ENCODE measurements at places on chromosomes 7 and 10.

DNA sequence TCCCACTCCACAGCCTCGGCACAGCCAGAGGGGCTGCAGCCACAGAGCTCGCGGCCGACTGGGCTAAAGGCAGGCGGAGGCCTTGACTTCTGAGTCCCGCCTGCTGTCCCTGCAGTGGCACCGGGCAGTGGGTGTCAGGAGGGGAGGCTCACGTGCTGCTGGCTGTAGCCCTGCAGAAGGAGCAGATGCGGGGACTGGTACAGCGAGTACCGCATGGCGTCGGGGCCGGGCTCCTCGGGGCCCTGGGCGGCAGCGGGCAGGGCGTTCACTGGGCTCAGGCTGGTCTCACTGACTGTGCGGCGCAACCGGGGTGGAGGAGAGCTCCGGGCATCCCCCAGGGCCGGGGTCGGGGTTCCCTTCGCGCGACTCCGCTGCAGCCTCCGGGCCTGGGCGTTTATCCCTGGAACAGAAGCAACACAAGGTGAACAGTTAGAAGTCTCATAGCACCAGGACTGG, 25.6 kb downstream of the PAPOLB start:
- no peak for DNase-seq

GRCh38 chr7:5362466-5362865, 61.2 kb downstream of the TNRC18 start:
- DNase-seq: no peak

DNA sequence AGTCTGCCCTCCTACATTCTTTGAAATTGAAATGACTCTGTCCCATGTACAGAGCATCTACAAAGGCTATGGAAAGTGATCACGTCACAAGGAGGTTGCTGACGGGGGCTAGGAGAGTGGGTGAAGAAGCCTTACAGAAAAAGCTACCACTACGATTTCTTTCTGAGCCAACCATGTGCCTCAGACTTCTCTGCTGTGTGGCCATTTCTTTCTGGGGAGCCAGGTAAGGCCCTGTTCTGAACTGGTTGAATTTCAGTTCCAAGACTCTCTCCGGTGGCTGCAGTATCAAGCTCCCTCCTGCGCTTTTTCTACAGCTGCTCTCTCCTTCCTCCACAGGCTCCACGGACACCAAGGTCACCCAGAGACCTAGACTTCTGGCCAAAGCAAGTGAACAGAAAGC, 112.5 kb upstream of the PRSS1 start:
- DNase-seq: peak; percentile 52

DNA sequence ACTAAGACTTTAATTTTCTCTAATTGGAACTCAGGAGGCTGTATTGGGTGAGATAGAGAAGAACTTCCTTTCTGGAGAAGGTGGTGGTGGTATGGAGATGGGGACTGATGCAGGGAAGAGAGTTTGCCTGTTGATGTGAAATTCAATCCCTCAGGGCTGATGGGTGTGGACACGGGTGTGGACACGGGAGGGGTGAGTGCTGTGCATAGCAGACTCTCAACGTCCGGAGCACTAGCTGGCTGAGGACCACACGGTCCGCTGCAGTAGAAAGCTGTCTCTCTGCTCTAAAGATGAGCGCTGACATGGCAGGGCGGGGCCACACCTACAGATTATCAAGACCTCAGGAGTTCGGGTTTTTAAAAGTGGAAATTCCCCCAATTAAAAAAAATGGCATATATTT, 148.5 kb upstream of the PITRM1 start:
- no peak for DNase-seq

DNA sequence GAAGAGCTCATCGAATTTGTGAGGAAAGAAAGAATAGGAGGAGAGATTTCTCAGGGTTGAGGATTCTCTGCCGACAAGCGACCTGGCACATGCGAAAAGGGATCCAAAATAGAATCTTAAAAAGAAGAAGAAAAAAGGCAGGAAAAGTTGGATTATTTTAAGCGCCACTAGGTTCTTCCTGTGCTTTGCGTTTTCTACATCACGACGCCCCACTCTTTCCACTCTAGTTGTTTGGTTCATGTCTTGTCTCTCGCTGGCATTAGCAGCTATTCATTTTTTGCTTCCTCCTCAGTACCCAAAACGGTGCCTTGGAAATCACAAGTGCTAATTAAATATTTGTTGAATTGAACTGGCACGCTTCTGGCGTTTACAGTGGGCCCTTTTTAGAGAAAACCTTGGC, 674 bp upstream of the FRA10AC1 start:
- no peak for DNase-seq

DNA sequence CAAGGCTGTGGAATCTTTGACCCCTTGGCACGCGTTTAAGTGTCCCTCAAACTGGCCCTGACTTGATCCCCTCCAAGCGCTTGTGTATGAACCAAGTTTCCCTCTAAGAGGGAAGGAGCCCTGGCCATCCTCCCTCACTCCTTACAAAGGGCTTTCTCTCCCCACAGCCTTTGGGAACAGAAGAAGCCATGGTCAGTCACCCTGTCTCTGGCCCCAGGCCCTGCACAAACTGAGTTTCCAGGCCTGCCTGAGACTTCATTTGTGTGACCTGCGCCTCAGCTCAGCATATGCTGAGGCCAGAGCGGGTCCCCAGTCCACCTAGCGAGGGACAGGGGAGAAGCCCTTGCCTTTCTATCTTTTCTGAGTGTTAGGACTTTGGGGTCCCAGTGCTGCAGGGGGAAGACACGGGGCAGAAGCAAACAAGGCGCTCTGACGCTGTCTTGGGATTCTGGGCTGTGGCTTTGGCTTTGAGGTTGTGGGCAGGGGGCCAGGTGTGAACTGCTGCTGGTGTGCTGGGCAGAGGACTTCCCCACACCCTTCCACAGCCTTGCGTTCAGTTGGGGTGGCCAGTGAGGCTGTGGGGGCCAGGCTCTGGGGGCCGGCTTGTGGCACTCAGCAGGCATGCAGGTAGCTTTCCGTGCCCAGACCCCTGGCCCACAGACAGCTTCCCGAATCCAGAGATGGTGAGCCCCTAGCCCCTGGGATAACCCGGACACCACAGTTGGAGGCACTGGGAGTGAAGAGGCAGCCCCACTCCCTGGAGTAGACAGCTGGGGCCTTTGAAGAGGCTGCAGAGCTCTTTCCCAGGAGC, 1.5 kb downstream of the RET start:
- DNase-seq: no peak

DNA sequence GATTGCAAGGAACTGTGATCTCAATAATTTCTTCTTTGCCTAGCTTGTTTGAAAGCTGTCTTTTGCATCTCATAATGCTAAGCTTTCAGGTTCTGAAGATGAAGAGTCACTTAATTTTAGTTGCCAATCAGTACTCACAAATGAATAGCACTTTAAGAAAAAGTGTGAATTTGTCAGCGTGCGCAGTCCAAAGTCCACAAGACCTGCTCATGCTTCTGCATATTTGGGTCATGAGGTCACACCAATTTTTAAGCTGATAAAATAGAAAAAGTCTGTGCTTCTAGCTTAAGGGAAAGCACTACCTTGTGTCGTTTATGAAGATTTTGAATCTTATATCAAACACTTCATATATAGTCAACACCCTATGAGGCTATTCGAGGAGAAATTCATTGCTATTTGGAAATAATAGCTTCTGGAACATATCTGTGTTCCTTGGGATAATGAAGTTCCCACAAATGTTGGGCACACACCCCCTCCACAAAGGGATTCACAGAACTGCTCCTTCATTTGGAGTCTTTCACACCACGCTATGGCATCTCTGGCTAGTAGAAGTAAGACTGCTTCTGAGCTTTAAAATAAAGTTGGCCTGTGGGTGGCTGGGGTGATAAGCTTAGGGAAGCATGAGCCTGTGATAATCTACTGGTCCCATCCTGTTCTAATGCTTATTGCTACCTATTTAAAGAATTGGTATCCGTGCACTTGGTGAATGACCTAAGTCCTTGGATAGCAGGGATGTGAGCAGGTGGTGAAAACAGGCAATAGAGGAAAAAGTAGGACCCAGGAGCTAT, 33.3 kb downstream of the A1CF start:
- no peak for DNase-seq

DNA sequence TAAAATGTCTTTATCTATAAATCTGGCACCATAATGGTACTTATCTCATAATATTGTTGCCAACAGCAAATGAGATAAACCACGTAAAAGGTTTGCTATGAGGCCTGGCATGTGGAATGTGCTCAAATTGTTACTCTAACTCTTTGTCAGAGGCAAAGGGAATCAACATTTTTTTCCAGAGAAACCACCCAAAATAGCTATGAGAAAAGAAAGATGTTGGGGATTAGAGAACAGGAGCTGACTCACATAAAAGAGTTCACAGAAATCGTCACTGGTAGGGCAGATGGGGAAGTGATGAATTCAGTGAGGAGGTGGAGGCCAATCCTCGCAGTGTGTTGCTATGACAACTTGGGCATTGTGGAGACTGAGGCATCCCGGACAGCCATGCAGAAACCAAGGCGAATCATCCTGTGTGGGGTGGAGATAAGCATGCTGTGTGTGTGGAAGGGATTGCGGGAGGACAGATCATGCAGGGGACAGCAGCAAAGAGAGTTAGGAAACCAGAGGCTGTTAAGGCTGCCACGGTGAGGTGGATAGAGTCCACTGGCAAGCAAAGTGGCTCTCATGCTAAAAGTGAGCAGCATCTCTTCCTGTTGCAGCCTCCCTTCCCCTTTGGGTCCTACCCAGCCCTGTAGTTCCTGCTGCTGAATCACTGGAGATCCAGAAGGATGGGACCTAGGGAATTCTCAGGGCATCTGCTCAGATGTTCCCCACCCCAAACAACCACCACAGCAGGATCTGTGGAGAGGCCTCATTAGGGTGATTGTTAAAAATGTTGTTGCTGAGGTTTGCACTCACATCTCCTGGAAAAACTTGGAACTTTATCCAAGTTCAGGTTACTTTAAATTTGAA, 103.9 kb downstream of the CUBN start:
- DNase-seq: peak; percentile 83

GRCh38 chr10:32963096-32963495, 5.1 kb upstream of the ITGB1 start:
- DNase-seq: no peak

DNA sequence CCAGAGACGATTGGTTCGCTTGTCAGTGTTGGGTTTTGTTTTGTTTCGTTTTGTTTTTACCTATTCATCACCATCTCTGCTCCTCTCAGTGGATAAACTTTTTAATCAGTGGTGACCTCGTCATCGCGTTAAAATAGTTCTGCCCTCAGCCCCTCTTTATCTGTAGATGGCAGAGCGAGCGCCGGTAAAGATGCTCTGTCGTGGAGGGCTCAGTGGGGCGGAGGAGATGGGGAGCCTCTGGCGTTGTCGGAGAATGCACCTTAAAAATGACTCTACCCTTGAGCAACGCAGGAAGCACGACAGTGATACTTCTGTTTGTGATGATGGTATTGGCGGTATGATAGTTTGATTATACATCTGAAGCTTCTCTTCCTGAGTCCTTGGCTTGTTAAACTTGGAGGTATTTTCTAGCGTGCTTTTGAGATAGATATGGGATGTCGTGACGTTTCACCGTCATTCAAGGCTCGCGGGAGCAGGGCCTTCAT, 554 bp downstream of the CSGALNACT2 start:
- peak; percentile 75 for DNase-seq

DNA sequence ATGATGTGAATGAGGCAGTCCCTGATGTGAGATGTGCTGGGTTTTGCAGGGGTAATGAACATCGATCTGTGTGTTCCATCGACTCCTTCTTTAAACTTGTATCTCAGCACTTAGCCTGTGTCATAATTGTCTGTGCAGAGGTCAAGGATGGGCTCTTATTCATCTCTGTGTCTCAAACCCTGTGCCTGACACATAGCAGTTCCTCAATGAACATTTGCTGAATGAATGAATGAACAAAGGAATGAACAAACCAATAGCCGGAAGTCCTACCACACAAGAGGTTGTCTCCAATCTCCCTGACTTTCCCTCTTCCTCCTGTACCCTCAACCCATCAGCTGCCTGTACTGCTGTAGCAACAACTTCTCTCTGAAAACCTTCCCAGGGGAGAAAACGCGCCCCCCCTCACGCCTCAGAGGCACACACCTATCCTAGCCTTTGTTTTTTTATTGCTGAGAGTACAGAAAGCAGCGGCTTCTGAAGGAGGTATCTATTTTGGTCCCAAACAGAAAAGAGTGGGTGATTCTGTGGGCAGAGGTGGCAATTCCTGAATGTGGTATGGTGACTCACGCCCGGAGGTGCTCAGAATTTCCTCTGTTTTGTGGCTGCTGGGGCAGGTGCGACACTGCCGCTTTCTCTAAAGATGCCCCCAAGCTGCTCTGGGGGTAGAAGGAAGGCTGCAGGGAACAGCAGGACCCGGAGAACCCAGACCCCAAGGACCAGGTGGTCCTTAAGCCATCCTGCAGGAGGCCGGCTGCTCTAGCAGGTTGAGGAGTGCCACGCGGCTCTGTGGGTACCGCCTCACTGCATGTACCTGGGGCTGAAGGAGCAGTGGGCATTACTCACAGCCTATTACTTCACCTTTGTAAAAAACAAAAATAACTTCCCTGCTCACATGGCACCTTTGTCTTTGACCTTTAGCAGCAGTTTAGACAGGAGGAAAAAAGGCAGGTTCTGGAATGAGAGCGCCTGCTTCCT, 9.6 kb downstream of the IL2RA start:
- peak; percentile 82 for DNase-seq

- DNase-seq: no peak
These were observed 218.4 kb downstream of the GATA3 start for GRCh38 chr10:8272794-8273425.

- no peak for DNase-seq
These were observed 7.5 kb downstream of the PIK3AP1 start for GRCh38 chr10:96712662-96713271.

GRCh38 chr10:75042292-75042974, 69.0 kb upstream of the SAMD8 start:
- no peak for DNase-seq

- no peak for DNase-seq
These were observed 84.9 kb upstream of the GATA3 start for GRCh38 chr10:7969623-7970022.

DNA sequence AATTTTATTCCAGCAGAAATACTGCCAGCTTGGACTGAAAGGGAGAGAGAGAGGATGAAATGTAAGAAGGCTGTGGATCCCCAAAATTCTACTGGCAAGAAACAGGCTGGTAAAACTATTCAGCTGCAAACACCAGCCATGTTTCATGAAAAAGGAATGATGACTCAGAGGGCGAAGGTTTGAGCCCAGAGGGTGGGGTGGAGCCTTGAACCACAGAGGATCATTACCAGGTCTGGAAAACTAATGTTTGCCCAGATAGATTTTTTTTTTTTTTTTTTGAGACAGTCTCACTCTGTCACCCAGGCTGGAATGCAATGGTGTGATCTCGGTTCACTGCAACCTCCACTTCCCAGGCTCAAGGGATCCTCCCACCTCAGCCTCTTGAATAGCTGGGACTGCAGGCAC, 41.7 kb upstream of the NRF1 start:
- DNase-seq: no peak
